ENCODE measurements at places on chromosomes 11 and 22.

DNA sequence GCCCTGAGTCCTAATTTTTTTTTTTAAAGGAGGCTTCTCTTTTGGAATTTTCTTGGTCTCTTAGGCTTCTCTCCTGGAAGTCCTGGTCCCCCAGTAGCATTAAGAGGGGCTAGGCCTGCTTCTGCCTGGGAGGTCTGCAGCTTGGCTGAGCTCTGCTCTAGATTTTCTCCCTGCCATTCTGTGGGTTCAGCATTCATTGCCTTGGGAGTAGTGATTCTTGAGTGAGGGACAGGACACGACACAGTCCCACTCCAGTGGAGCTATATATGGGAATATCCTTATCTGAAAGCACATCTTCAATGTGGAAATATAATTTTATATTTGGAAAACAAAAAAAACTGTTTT is 3.7 kb downstream of the IGSF22 start:
- DNase-seq: no peak

GRCh38 chr22:17994424-17995108 is 29.8 kb downstream of the MICAL3 start:
- DNase-seq: no peak

DNA sequence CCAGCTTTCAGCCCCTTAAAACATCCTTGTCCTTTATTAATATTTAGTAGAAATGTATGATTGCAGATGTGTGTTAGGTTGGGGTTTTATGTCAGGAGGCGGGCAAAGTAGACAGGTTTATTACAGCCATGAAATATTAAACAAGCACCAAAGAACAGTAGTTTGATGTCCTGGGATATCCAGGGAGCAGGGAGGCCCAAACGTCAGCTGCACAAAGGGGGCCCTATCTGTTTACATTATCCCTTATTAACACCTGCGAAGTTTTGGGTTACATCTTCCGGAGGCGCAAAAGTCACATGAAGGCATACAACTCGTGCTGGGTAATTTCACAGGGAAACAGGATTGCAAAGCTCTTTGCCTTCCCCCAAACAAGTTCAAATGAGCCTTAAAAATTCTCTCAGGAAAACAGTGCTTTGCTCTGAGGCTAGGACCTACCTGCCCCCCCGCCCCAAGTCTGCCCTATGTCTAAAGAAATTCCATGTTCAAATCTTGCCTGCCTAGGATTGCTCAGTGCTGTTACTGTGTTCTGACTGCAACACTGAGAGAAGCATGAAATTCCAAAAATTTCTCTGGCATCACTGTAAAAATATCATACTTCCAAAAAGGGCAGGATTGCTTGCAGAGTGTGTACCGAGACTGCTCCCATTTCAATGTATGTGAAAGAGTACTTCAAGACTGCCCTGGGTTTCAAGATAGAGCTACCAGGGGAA is 8.9 kb downstream of the MN1 start:
- no peak for DNase-seq

GRCh38 chr11:97865424-97866012 is 1155.2 kb upstream of the CNTN5 start:
- DNase-seq: no peak

DNA sequence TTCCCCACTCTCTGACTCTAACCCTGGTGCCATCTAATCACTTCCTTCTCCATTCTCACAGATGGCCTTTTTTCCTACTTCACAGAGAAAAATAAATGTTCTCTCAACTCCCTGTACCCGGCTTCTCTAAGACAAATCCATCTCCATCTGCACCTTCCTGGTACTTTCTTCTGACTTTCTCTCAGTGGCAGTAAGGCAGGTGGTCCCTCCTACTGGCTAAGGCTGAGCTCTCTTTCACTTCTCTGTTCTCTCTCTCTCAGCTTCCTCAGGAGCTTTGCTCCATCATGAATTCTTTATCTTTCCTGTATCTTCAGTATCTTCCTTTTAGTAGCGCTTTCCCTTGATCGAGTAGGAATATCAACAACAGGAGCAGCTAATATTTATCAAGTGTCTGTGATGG is 421.6 kb downstream of the TMEM135 start:
- no peak for DNase-seq

Data from cerebellar nuclear complex (tissue), 1 donor.